OCI-M1 (cell line): ENCODE measurements at places on chromosomes 7 and 10.

DNA sequence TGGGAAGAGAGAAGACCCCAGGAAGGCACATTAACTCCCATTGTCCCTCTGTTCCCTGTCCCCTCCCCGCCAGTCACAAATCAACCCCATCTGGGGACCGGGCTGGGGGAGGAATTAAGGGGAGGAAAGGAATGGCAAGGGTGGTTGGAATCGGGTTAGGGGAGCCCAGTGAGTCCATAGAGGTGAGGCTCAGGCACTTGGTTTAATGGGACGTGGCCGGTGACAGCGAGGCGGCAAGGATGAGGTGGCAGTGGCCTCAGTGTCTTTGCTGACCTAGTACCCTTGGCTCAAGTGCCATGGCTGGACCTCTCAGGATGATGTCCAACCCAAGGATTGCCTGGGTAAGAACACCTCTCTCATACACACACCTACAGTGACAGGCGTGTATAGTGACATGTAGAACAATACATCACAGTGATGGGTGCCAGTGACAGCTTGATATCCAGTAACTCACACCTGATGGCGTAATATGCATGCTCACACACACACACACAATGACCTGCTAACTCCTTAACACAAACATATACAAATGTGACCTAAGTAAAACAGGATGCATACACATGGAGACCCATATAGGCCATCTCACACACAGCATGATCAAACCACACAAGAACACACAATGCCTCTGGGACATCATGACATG lies 12.3 kb downstream of the KCNIP2 start:
- peak; percentile 37 for DNase-seq

GRCh38 chr10:9898633-9899395 lies 1118.9 kb upstream of the CELF2 start:
- DNase-seq: no peak

DNA sequence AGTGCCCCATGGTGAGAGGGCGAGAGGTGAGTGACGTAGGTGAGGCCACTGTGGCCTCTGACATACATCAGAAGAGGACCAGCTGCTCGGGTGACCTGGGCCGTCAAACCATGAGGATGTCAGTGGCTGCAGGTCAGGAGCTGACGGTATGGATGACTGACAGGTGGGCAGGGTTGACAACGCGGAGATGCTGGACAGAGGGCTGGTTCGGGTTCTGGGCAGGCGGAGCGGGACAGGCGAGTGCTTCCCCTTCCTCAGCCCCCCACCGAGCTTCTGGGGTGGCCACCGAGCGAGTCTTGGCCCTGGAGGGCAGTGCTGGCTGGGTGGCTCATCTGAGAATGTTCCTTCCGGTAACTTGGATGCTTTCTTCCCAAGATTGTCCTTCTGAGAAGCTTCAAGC lies 91.8 kb downstream of the ACTR3B start:
- no peak for DNase-seq

- DNase-seq: peak; percentile 25
These were observed 25.8 kb downstream of the ZMIZ1 start for GRCh38 chr10:79094412-79095175.

- DNase-seq: no peak
These were observed 686.9 kb downstream of the GRID1 start for GRCh38 chr10:85679710-85680109.

- no peak for DNase-seq
These were observed 106.6 kb upstream of the KCNMA1 start for GRCh38 chr10:77744245-77744644.

GRCh38 chr10:35641676-35642034 lies 441 bp downstream of the FZD8 start:
- no peak for DNase-seq

GRCh38 chr7:40470091-40470592 lies 335.3 kb downstream of the SUGCT start:
- no peak for DNase-seq

- DNase-seq: no peak
These were observed 39.2 kb downstream of the MEOX2 start for GRCh38 chr7:15647309-15647708.

DNA sequence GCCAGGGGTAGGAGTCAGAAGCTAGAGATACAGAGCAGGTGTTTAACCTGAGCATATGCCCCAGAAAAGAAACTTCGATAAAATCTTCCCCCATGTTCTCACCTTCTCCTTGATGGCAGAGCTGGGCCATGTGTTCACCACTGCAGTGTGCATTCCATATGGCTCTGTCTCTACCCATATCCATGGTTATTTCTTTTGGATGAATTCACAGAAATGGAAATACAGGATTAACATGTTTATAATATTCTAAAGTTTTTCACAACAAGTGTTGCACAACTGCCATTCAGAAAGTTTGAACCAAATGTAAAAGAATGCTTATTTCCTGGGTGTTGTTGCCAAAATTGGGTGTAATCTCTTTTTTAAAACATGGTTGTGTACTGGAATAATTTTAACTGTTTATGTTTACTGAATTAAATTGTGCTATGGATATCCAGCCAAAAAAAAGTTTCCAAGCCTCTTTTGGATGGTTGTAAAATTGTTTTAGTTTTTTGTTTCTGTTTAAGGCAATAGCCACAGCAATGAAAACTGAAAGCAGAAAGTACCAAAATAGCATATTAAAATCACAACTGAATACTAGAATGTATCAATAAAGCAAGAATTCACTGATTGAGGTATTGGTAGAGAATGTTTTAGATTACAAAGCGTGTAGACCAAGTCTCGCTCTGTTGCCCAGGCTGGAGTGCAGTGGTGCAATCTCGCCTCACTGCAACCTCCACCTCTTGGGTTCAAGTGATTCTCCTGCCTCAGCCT lies 19.9 kb upstream of the CCNY start:
- no peak for DNase-seq

DNA sequence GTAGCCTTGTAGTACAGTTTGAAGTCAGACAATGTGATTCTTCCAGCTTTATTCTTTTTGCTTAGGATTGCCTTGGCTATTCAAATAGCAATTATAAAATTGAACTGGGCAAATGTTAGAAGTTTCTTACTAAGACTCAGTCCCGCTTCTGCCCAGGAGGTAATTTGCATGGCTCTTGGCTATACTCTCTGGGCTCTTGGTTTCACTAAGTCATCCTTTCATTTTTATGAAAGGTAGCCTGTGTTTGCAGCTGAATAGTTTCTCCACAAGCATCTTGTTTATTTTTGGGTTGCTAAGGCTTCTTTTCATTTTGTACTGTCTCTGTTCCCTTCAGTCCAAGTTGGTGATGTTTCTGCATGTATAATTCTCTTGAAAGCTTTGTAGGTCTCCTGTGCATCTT lies 340.6 kb downstream of the SH2D4B start:
- DNase-seq: no peak

- DNase-seq: peak; percentile 61
These were observed 180.5 kb downstream of the ZNF365 start for GRCh38 chr10:62554632-62555199.

DNA sequence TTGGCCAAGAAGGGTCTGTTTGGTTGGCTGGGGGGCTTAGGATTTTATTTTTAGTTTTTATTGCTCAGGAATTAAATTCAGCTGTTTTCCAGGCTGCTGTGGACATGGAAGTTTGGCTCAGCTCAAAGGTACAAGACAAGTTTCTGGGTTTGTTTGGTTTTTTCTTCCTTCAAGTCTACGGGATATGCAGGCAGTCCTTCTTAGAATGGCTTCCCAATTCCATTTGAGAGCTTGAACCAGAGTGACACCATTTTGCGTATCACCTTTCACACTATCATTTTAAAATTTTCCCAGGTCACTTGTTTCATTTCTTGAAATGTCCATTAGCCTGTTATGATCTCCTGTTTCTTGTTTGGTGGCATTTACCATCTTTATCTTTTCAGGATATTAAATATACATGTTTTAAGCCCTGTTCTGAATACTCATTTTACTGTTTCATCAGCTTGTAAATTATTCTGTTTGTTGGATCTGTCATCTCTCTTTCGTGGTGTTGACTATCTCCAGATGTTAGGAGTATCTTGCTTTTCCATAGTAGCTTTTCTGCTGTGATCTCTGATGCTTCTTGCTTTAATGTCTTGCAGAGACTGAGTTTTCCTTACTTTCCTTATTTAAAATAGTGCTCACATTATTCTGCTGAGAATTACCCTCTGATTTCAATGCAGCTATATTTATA lies 9.4 kb upstream of the TMEM168 start:
- no peak for DNase-seq

- DNase-seq: no peak
These were observed 28.0 kb upstream of the TNS3 start for GRCh38 chr7:47609803-47610452.

GRCh38 chr7:121620206-121620605 lies 224.1 kb upstream of the FAM3C start:
- DNase-seq: no peak

GRCh38 chr7:54932818-54933543 lies 85.8 kb upstream of the EGFR start:
- no peak for DNase-seq

DNA sequence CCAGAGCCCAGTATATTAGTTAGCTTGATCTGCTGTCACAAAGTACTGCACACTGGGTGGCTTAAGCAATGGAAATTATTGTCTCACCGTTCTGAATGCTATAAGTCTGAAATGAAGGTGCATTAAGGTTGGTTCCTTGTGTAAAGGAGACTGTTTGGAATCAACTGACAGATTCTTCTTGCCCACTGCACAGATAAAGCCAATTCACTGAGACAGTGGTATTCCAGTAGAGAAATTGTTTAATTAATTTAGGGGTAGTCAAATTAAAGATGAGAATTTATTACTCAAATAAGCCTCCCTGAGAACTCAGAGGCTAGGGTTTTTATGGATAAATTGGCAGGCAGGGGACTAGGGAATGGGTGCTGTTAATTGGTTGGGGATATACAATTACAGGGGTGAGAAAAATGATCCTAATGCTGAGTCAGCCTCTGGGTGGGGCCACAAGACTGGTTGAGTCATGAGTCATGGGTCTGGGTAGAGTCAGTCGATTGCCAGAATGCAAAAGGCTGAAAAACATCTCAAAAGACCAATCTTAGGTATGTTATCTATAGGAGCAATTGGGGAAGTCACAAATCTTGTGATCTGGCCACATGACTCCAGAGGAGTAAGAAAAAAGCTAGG lies 23.5 kb upstream of the SAMD9L start:
- DNase-seq: peak; percentile 74

- peak; percentile 75 for DNase-seq
These were observed 78.7 kb upstream of the C1GALT1 start for GRCh38 chr7:7103343-7104313.

DNA sequence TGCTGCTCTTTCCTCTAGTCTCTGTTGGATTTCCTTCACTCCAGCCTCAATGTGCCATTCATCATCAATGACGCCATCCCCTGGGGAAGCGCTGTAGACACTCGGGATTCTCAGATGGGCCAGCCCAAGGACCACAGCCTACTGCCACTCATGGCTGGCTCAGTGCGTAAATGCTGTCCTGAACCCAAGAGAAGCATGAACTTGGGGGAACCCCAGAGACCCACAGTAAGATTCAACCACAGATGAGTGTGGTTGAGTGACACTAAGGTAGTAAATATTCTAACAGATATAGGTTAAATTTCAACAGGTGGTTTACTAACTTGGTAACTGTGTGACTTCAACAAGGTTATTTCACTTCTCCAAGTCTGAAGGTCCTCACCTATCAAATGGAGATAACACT lies 304.1 kb downstream of the GRM8 start:
- DNase-seq: no peak
